ENCODE measurements at places on chromosomes 6 and 20. TPM values are rescaled to one million over a fixed set of nuclear protein-coding genes. Genes with fewer than 3 reads are reported as not detected.

GRCh38 chr20:57411406-57412283 lies 20.4 kb downstream of the RBM38 start:
- DNase-seq, result no peak

PLN gene
- polyA plus RNA-seq, result 0.09 TPM

DNA sequence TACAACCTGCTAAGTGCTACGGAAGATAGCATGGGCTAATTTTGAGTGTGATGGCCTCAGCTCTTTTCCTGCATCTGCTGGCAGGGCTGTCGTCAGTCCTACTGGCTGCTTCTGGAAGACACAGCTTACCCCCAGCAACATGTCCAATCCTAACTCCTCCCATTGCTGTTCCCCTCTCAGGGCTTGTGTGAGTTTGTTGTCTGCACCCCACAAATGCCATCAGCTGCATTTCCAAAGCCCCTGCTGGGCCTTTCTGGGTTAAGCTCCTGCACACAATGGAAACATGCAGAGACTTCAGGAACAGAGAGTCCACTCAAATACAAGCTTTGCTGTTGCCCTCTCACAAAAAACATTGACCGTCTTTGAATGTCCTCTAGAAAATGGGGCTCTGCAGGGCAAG lies 84.7 kb downstream of the RNF182 start:
- no peak for DNase-seq

- no peak for DNase-seq
Measured at GRCh38 chr6:155483858-155484257, 28.2 kb upstream of the NOX3 start.

PPP1R16B gene
- 17.3 TPM for polyA plus RNA-seq

ZBTB22 gene
- 15.3 TPM for polyA plus RNA-seq

LCA5 gene
- polyA plus RNA-seq, result not detected

B3GAT2 gene
- polyA plus RNA-seq, result 0.27 TPM

DNA sequence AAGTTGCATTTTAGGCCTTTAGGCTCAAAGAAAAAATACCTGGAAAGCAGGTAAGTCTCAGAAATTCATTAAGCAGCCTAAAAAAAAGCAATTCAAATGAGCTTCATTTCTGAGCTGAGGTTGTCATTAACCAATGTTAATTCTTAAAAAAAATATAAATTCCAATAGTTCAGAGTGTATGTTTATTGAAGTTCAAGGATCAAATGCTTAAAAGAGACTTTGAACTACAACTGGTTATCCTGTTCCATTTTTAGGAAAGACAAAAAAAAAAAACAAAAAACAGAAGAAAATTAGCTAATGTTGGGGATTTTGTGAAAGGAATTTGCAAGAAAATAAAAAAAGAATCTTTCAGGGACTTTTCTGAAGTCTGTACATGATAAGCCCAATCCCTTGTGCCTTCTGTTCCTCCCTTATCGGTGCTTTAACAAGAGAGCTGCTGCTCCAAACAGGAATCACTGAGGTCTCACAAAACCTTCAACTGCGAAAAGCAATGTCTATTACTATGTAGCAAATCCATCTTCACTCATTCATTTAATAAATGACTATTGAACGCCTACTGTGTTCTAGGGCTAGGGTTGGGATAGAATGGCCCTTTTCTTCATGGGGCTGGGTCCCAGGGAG lies 90.3 kb downstream of the FOXF2 start:
- no peak for DNase-seq
